ENCODE measurements at places on chromosomes 7 and 10. TPM values are rescaled to one million over a fixed set of nuclear protein-coding genes. Genes with fewer than 3 reads are reported as not detected.

Gene MACROH2A2
- 11.8 TPM for total RNA-seq

Gene CUBN
- 11.5 TPM for total RNA-seq

Gene GLUD1
- 236 TPM for total RNA-seq

Gene MSMB
- not detected for total RNA-seq

Gene SFXN3
- total RNA-seq, result 121 TPM

Gene NRG3
- not detected for total RNA-seq

Gene BAIAP2L1
- 6.7 TPM for total RNA-seq

Gene HOXA1
- total RNA-seq, result not detected

Gene ASAH2
- 0.12 TPM for total RNA-seq

Gene GPR15LG
- total RNA-seq, result not detected

Gene FKBP6
- total RNA-seq, result not detected

Gene TRIM24
- 11.2 TPM for total RNA-seq

Gene C10orf67
- 0.16 TPM for total RNA-seq

Gene SEMA3A
- 193 TPM for total RNA-seq

Gene INHBA
- total RNA-seq, result 78.7 TPM

Gene TRA2A
- 29.8 TPM for total RNA-seq

Gene GHRHR
- total RNA-seq, result not detected

Gene HTRA1
- total RNA-seq, result 428 TPM

Gene GPRIN2
- total RNA-seq, result not detected

Gene TUBB8
- total RNA-seq, result not detected

Gene WDFY4
- total RNA-seq, result not detected

Gene ZNF365
- total RNA-seq, result 4.0 TPM

Gene MKX
- 23.7 TPM for total RNA-seq

Gene VAX1
- not detected for total RNA-seq

Gene STEAP4
- total RNA-seq, result 1.8 TPM

Gene SFRP4
- 0.16 TPM for total RNA-seq

Gene HOXA5
- not detected for total RNA-seq

Gene FAM25C
- not detected for total RNA-seq

Gene CCT6A
- 72.1 TPM for total RNA-seq

Gene DDC
- total RNA-seq, result not detected

Gene SPACDR
- total RNA-seq, result not detected

Gene GBX1
- total RNA-seq, result not detected

Gene PRTFDC1
- total RNA-seq, result 22.1 TPM

Gene CACNA2D1
- total RNA-seq, result 34.0 TPM

Gene PNPLA8
- 30.7 TPM for total RNA-seq

Gene OR9A2
- total RNA-seq, result not detected

Gene HTR5A
- total RNA-seq, result not detected

Gene SOSTDC1
- 0.73 TPM for total RNA-seq

Gene FAM180A
- total RNA-seq, result 34.4 TPM

Gene IL15RA
- total RNA-seq, result 3.0 TPM

Gene SLF2
- 34.7 TPM for total RNA-seq

Gene ANXA8
- 1.1 TPM for total RNA-seq

Gene ZFAND2A
- 19.8 TPM for total RNA-seq

Gene MRLN
- total RNA-seq, result not detected

Gene SPDYE6
- total RNA-seq, result not detected

Gene LDB3
- not detected for total RNA-seq

Gene ANLN
- 17.0 TPM for total RNA-seq

Gene LIPN
- total RNA-seq, result not detected

Gene PAX4
- total RNA-seq, result not detected

Gene CALML3
- 0.12 TPM for total RNA-seq

Gene SRRM3
- total RNA-seq, result 1.9 TPM

Gene CH25H
- total RNA-seq, result 83.4 TPM

Gene ACBD7
- 0.32 TPM for total RNA-seq

Gene PSD
- total RNA-seq, result 1.1 TPM

Gene RAPGEF5
- 0.49 TPM for total RNA-seq

Measured in hair follicle dermal papilla cell (primary cell).